ENCODE measurements at places on chromosomes 4 and X.

DNA sequence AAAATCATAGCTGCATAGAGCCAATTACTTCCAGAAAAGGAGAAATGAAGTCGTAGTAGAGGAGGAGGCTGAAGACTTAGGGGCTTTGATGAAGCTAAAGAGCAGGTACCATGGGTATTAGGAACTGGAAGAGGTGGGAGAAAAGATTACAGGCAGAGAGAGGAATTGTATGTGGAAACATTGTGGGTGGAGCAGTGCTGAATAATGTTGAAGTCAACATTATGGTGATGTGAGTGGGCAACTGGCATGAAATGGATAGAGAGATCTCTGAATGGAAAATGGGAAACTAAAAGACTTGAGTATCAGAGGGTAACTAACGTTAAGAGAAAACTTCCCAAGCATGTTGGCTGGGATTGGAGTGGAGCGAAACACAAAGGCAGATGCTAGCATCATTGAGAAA is 92.5 kb downstream of the AREG start:
- DNase-seq = no peak

DNA sequence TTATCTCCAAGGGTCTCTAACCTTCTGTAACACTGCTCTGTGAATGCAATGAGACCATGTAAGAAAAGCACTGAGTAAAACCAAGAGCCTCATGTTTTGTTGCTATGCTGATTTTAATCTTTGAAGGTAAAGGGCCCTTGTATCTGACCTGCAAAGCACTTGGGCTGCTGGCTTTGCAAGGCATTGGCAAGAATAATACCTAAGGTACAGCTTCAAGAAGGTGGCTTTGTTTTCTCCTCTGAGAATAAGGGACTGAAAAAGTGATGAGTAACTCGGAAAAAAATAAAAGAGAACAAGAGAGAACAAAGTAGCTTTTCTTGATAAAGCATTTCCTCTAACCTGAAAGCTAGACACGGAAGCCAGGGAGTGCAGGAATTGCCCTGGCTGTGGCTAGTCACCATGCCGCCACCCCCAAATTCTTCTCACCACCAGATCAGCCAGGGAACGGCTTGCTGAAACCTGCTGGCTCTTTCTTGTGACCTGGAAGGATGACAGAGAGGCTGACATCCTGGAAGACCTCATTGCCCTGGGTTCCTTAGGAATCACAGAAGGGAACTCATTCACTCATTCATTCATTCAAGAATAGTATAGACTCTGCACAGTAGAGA is 41.8 kb upstream of the HS3ST1 start:
- DNase-seq = no peak

DNA sequence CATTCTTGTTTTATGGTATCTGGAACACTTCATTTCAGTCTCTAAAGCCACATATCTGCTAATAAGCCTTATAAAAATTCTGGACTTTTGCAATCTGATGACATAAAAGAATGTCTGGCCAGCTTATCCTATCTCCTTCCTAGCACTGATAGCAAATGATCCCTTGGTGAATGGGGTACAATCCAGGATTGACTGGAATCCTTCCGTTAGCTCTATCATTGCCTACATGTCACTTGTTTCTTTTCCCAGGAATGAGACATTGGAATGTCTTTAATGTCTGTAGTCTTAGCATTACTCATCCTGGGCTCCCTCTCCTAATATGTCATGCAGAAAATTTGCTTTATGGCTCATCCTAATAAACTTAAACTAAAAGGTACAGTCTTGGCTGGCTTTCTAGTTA is 14.8 kb upstream of the PABPC4L start:
- DNase-seq = no peak

DNA sequence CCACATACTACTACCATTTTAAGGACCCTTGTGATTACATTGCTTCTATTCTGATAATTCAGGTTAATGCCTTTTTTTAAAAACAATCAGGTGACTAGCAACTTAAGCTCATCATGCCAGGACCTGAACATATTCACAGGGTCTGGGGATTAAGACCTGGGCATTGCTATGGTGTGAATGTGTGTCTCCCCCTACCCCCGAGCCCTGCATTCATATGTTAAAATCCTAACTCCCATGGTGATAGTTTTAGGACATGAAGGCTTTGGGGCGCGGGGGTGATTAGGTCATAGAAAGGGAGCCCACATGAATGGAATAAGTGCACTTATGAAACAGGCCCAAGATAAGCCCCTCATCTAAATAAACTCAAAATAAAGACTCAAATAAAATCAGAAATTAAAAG is 734.4 kb upstream of the PABPC4L start:
- DNase-seq = no peak

GRCh38 chr4:163815776-163816175 is 321.3 kb downstream of the TMA16 start:
- no peak for DNase-seq

DNA sequence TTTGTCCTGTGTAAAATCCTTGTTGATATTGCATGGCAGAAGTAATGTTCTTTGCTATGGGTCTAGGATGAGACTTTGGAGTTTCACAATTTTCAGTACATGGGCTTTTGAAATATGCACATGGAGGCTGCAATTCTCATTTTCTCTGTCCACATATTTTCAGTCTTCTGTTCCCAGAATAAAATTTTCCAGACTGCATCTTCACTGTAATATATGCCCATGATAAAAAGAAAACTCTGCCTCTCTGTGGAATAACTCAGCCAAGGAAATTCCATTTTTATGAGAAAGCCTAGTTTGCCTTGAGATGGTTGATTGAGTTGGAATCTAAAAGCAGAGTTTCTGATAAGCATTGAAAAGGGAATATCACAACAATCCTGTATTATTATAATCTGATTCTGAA is 601.4 kb upstream of the AADAT start:
- DNase-seq = no peak

- no peak for DNase-seq
Measured at GRCh38 chr4:723751-724530, 18.3 kb downstream of the PCGF3 start.

- no peak for DNase-seq
Measured at GRCh38 chrX:3295731-3296130, 50.7 kb downstream of the MXRA5 start.

GRCh38 chrX:150569155-150569477 is 695 bp downstream of the MTM1 start:
- no peak for DNase-seq

GRCh38 chr4:112857461-112857860 is 192.0 kb upstream of the ANK2 start:
- DNase-seq = no peak

Data from bone marrow (tissue), 2 donors.